ENCODE measurements at places on chromosomes 7 and 10. TPM values are rescaled to one million over a fixed set of nuclear protein-coding genes. Genes with fewer than 3 reads are reported as not detected.

DNA sequence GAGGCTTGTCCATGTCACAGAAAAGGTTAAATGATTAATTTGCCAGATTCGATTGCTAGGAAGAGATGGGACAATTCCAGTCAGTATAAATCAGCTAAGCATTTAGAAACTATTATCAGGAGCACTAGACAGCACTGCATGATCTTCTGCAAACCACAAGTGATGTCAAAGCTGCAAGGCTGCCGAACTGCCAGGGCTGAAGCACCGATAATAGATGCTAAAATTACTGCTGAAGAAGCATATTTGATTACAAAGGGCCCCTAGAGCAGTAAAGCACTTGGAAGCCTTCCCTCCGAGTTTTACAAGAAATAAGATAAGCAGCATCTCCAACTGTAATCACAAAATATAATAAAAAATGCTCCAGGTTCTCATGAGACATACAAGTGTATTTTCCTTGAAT is 40.6 kb downstream of the RNLS start:
- DNase-seq: peak; percentile 45

- no peak for DNase-seq
Measured at GRCh38 chr10:88618496-88618895, 31.9 kb downstream of the LIPJ start.

DNA sequence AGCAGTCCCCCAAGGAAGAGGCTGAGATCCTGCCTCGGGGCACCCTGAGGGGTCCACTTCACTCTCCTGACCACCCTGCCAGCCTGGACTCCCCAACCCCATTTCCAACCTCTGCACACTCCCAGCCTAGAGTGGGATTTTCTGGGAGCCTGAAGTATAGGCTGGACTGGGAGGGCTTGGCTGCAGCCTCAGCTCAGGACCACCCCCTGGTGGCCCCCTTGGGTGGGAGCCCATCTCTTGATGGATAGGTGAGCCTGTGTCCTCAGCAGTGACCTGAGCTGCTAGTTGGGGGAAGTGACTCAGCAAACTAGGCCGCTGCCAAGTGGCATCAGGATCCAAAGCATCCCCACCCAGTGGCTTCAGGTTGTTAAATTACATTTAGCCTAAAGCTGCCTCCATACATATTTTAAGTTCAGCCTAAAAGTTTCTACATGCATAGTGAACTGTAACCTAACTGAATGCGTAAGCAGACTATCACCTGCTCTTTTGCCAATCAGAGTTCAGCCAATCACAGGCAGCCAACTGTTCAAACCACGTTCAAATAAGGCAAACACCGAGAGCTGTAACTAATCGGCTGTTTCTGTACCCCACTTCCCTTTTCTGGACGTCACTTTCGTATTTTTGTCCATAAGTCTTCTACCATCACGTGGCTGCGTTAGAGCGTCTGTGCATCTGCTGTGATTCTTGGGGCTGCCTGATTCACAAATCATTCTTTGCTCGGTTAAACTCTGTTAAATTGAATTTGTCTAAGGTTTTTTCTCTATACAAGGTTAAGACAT is 144.0 kb downstream of the PLPP4 start:
- DNase-seq: no peak

DNA sequence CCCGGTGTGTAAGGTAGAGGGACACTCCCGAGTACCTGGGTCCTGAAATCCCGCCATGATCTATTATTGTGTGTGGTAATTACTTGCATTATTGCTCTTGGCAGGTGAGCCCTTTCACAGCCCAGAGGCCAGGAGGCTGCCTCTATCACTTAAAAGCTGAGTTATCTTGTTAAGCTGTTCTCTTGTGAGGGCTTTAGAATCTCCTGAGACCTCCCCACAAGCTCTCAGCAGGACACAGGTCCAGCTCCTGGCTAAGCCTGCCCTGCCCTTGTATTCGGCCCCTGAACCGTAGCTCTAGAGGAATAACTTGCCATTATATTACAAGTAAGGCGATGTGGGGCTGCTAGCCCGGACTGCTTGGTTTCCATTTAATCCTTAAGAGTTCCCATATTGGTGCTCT is 13.9 kb downstream of the SND1 start:
- no peak for DNase-seq

DNA sequence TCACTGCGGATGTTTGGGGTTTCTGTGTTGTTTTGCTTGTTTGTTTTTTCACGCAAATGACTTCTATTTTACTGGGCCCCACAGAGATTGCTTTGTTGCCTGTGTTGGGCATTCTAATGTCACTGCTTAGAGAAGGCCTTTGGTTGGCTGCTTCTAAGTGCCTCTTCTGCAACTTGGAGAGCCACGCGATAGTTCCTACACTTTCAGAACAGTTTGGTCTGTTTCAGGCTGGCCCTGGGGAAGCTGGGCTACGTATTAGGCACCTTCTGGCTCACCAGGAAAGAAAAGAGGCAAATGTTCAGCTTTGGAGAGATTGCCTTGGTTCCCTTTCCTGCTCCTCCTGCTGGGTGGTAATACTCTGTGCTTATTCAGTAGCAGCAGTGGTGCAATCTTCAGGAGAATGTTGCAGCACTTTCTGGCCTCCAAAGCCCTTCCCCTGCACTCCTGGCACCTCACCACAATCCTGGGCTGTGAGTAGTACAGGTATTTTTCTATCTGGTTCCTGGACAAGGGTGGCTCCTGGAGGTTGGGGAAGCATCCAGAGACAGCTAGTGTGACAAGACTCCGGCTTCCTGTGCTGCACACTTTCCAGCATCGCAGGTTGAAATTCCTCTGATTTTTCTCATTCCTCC is 1.2 kb downstream of the ANTXRL start:
- DNase-seq: no peak

DNA sequence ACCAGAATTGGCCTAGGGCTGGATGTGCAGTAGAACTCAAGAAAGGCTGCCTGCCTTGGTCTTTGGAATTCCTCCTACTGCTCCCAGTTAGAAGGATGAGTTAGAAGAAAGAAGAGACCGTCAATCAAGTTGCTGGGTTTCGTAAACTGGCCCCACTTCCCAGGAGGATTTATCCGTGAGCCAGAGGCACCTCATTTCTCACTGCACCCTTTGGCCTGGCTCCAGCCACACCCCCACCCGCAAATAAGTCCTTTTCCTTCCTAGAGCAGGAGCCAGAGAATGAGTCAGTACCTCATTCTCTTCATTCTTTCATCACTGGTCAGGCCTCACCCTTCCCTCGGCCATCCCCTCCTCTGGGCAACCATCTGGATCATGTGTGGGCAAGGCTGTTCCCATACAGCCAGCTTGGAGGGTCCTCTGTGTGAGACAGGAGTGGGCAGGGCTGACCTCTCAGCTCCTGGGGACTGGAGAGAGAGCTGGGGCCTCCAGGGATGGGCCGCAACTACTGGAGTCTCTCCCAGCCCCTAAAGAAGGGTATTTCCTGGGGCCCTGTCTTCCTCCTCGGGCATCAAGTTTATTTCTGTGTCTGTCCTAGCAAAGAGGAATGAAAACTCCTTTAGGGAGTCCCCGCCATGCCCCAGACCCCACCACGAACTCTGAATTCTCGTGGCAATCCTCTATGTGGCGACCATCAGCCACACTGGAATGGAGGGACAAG is 87.2 kb upstream of the DUSP5 start:
- peak; percentile 63 for DNase-seq

DNA sequence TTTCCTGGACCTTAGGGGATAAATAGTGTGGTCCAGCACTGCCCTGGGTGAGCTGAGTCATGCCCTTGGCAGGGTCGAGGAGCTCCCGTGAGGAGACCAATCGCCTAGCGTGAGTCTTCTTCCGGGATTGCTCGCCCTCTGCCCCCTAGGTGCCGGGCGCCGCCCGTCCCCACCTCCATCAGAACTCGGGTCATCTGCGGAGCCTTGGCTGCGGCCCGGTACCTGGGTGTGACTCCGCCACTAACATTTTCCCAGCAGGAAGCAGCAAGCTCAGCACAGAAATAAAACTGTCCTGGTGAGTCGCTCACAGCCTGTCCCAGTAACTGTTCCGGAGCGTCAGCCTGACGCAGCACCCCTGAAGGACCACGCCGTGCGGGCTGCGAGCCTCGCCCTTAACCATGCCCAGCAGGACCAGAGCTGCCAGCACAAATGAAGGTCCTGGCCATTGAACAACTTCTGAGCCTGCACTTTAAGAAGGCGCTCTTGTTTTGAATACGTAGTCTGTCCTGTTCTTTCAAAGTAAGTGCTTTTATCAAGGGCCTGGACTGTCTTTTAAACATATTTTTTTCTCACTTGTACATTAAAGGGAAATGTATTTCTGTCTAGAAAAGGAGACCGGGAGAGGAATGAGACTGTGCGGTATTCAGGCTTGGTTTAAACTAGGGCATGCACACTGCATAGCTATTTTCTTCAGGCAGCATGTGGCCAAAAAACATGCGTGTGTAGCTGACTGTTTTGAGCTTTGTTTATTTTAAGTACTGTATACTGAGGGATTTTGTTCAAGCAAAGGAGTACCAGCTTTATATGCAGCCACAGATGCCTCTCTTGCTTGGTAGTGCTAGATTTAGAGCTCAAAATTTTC is 136.7 kb downstream of the HECW1 start:
- no peak for DNase-seq

GRCh38 chr10:114933588-114933987 is 4.4 kb upstream of the TRUB1 start:
- DNase-seq: no peak

The TRIL gene
- total RNA-seq: 12.8 TPM

The EBLN1 gene
- not detected for total RNA-seq

The CPA2 gene
- not detected for total RNA-seq

The ABHD11 gene
- 14.1 TPM for total RNA-seq

The H2BK1 gene
- total RNA-seq: not detected

The PNLIPRP2 gene
- not detected for total RNA-seq

All from uterus (tissue), 4 donors.